ENCODE measurements at places on chromosomes 5 and 9.

GRCh38 chr9:113511856-113512761 is 48.6 kb downstream of the RGS3 start:
- DNase-seq = no peak

DNA sequence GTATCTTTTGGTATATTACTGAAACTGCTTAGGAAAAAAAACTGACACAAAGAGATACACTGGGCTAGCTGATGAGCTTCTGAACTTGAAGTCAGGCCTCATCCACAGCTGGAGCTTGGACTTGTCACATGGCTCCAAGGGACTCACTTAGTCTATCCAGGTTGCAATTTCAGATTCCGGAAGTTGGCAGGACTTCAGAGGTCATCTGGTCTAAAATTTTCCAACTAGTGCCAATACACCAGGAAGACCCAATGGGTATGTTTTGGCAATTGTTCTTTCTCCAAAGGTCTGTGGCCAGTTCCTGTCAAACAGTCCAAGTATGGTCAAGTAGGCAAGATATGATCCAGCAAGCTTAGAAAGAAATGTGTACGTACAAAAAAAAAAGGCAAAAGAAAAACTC is 36.7 kb downstream of the MRPS27 start:
- no peak for DNase-seq

DNA sequence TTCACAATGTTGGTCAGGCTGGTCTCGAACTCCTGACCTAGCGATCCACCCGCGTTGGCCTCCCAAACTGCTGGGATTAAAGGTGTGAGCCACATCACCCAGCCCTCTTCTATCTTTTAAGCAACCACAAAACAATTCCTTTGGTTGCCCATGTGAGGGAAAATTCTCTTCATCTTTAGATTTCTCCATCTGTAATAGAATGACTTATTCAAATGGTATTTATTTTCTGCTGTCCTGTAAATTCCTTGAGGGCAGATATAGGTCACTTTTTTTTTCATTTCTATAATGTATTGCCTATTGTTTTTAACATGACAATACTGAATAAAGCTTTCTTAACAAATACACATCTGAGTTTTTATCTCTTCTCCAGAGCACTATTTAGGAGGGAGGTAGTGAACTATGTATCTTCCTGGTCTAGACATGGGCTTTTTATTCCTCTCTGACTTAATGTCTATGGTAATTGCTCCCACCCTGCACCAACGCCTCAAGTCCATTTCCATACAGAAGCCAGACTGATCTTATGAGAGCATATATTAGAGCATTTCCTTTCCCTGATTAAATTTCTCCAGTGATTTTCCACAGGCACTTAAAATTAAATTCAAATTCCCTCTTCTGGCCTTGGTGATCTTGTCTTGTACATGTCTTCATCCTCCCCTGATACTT is 595.6 kb downstream of the CAAP1 start:
- DNase-seq = no peak

- DNase-seq = no peak
These were observed 2.7 kb downstream of the PHYHD1 start for GRCh38 chr9:128923493-128923883.

- peak; percentile 38 for DNase-seq
These were observed 487.2 kb upstream of the ST8SIA4 start for GRCh38 chr5:101390151-101390908.

GRCh38 chr5:149995385-149996204 is 4.9 kb downstream of the TIGD6 start:
- peak; percentile 71 for DNase-seq

DNA sequence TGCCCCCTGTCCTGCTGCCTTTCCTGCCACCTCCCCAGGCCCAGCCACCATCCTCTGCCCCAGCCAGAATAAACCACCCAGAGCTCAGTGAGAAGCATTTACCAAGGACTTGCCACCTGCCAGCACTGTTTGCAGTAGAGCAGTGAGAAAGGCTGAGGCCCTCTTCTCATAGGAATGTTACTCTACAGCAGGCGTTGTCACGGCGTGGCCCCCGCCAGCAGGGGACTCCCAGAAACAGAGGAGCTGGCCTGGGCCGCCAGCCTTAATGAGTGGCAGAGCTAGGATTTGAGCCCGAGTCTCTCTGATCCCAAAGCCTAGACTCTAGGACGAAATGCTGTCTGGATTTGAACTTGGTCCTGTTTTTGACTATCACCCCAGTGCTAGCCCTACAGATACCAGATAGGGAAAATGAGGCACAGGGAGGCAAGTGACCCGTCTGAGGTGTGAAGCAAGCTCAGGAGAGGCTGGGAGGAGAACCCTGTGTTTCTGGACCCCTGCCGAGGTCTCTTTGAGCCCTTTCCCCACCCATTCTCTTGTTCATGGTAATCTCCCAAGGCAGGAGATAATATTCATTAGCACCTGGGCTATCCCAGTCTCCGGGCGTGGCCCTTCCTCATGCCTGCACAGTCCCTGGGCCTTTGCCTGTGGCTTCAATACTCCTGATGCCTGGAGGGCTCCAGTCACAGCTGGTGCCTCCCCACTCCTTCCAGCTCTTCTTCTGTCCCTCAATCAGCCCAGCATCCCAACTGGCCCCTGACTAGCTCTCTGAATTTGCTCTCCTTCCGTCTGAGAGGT is 30.7 kb downstream of the HRH2 start:
- no peak for DNase-seq

DNA sequence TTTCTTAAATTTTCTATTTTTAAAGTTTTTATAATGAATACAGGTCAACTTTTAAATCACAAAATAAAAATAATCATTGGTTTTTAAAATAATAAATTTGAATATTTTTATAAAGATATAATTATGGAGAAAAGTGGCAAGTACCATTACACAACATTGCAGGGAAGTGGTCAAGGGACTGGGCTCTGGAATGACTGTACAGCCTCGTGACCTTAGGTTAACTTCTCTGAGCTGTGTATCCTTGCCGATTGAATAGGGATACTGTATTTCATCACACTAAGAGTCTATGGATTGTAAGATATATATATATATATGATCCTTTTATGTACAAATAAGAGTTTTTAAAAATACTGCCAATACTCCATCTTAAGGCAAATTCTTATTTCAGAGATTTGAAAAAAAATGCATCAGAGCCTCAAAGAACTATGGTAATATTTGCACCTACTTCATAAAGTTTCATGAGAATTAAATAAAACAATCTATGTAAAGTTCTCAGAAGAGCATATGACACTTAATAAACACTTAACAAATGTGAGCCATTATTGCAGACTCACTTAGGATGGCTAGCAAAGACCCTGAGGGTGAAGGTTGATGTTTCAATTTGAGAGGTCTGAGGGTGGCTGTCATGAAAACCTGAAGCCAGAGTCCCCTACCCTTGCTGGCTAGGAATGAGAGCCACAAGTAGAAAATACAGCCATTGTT is 136.5 kb downstream of the CCDC192 start:
- DNase-seq = no peak

DNA sequence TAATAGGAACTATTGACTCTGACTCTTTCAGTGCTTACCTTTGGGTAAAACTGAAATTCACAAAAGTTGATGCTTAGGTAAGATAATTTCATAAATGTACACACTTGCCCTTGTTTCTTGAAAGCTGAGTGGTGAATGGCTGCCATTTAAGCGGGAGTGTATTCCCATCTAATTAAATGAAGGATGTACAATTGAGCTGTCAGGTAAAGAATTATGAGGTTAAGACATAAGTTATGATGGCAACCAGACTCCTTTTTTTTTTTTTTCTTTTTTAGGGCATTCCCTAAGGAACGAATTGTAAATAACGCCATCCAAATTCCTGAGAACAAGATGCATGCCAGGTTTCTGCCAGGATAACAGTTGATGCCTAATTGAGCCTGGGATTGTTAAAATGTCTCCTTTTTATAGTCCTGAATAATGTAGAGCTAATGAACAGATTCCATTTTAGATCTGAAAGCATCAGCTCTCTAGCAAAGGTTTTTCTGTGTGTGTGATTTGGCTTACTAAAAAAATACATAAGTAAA is 199.7 kb downstream of the ISL1 start:
- DNase-seq = no peak

GRCh38 chr9:93523518-93524144 is 52.8 kb upstream of the PHF2 start:
- no peak for DNase-seq

GRCh38 chr5:39192450-39193160 is 26.8 kb downstream of the FYB1 start:
- DNase-seq = no peak

- no peak for DNase-seq
These were observed 189.4 kb downstream of the MED10 start for GRCh38 chr5:6188976-6189375.

DNA sequence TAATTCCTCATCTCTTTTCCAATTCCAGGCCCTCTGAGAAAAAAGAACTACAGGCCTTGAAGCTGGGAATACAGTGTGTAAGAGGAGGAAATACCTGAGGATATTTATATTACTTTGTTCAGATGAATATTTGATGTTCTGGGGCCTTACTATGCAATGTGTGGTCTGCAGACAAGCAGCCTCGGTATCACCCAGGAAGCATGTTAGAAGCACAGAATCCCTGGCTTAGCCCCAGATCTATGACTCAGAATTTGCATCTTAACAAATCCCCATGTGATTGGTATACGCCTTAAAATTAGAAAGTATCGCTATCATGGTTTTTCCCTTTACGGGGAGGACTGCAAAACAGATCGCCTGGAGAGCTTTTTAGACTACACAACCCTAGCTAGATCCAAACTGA is 121.0 kb downstream of the JAKMIP2 start:
- peak; percentile 25 for DNase-seq

GRCh38 chr5:59483971-59484472 is 409.5 kb downstream of the PDE4D start:
- no peak for DNase-seq

DNA sequence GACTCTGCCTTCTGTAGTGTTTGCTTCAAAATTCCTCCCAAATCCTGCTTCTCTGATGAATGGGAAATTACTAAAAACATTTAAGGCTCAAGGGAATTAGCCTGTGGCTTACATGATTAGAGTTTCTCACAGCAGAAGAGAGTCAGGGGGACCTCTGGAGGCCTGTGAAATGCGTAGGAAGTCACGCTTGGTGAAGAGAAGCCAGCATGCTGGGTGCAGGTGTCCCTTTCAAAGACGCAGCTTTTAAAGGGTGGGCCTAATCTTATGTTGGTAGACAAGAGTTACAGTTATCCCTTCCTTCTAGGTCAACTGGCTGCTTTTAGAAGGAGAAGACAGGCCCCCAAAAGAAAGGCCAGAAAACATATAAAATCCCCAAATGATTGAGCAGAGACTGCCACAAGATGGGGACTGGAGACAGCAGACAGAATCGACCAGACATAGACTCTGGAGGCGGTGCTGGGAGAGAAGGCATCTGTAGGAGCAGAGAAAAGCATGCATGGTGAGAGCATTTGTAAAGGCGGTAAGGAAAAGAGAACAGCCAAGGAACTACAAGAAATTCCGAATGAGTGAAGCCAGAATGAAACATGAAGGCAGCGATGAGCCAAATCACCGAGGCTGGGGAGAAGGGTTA is 42.3 kb downstream of the B4GALT1 start:
- peak; percentile 17 for DNase-seq

DNA sequence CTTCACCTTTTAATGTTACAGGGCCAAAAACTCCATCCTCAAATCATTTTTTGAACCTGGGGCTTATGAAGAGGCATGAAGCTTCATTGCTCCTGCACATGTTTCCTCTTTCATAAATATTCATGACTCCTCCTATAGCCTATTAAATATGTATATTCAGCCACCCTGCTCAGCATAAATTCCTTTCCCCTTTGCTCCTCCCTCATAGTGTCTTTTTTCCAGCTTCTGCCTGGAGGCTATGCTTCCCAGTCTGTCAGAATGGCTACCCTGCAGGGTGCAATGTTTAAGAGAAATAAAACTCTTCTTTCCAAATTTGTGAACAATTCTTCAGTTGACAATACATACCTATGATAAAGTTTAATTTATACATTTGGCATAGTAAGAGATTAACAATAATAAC is 1082.9 kb upstream of the CDH18 start:
- DNase-seq = no peak

- DNase-seq = no peak
These were observed 128.9 kb upstream of the SPEF2 start for GRCh38 chr5:35488791-35489190.

- peak; percentile 35 for DNase-seq
These were observed 64.2 kb downstream of the KLF4 start for GRCh38 chr9:107425101-107426025.

DNA sequence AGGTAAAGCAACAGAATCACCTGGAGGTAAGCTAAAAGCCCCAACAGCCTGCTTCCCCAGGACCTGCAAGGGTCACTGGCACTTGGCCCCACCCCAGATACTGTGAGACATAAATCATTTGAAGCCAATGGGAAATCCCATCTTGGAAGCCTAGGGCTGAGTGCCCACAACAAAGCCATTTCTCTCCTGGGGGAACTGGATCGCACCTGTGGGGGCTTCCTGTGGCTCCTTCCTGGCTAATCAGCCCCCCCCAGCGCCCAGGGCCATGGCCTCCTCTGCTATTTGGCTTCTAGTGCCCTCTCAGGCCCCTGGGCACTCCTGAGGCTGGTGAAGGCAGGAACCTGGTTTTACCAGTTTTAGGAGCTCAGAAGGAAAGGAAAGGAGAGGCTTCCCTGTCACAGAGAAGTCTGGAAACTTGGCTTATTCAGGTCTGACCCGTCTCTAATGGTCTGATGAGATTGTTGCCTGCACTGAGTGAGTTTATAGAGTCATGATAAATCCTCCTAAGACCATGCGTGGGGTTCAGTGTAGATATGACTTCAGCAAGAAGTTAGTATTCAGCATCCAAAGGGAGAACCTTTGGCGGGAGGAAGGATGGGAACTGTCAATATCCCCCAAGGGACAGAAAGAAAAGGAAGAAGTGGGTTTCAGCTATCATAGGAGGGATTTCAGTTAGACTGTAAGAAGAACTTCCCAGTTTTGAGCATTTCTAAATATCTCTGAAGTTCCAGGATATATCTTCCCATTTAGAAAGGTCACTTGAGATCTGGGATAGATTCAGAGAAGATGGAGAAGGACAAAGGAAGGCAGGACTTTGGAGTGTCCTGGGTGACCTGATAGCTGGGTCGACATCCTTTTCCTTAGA is 1.2 kb downstream of the KCNMB1 start:
- no peak for DNase-seq

- DNase-seq = no peak
These were observed 116.2 kb downstream of the ROR2 start for GRCh38 chr9:91833878-91834255.

GRCh38 chr9:17082343-17083064 is 52.3 kb upstream of the CNTLN start:
- no peak for DNase-seq

- DNase-seq = no peak
These were observed 83.4 kb downstream of the CPLANE1 start for GRCh38 chr5:37165761-37166160.

DNA sequence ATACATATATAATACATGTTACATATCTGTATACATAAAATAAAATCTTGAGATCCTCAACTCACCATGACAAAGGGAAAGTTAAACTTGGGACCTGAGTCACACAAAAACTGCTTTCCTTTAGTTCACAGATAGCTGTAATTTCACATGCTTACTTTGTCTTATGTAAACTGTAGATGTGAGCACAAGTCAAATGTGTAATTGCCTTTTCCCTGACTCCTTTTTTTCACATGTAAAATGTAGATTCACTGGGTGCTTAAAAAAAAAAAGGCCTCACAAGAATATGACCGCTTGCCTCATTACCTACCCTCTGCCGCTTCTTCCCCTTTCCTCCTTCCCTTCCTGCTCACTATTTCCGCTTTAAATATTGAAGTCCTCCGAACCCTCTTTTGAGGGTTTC is 21.9 kb upstream of the FAM169A start:
- no peak for DNase-seq

GRCh38 chr5:76809141-76809540 is 9.7 kb upstream of the F2RL1 start:
- no peak for DNase-seq

- DNase-seq = no peak
These were observed 49.7 kb upstream of the CHD1 start for GRCh38 chr5:98978528-98978927.

- peak; percentile 22 for DNase-seq
These were observed 422.6 kb downstream of the EFNA5 start for GRCh38 chr5:107248066-107248695.
